Osteoblast (primary cell): ENCODE measurements at places on chromosomes 3 and 15. TPM values are rescaled to one million over a fixed set of nuclear protein-coding genes. Genes with fewer than 3 reads are reported as not detected.
A peak's percentile ranks its signal among the peaks of the same experiment; 100 is the strongest.

DNA sequence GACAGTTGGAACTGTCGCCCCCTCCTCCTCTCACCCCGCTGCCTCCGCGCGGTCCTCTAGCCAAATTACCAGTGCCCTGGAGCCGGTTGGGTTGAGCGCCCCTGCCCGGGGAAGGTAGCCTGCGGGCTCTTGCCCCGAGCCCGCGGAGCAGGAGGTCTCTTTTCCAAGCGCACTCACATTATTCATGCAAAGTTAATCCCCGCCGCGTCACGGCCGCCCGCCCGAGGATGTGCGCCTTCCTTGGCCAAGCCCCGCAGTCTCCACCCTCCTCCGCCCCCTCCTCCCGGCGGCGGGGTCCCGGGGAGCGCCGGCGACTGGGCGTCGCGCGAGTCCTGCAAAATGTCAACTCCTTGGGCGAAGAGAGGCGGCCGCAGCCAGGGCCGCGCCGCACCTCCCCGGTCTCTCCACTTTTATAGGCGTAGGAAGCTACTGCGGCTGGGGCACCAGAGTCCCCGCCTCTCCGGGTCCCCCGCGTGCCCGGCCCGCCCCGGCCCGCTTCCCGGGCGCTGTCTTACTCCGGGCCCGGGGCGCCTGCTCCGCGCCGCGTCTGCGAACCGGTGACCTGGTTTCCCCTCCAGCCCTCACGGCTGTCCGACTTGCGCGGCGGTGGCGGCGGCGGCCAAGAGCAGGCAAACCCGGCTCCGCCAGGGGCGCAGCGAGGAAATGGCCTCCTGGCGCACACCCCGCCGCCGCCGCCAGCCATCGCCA, at the start of gene THRB:
Gene THRB, minus strand, starts transcription at position 233 of the 708 bp plus-strand sequence.
- H3K27ac ChIP-seq = no peak within 1 kb of the TSS
- DNase-seq = peak; percentile 91
- H3K36me3 ChIP-seq = no peaks in the 10 kb centered on the region

DNA sequence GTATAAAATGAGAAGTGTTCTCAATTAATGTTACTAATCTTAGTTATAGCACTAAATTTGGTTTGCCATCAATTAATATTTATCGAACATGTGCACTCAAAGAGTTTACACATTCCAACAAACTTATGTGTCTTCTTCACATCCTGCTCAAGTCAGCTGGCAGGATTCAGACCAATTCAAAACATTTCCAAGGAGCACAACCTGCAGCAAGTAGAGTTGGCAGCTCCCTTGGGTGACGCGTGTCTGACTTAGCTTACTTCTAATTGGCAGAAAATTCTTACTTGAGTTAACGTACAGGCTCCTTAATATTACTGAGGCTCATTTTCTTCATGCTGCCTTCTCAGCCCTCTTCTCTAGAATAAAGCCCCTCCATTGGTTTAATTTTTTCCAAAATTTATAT, 110.4 kb upstream of the PFN2 start:
- no peak overlapping the region for H3K4me3 ChIP-seq
- H3K36me3 ChIP-seq = no peaks in the 10 kb centered on the region
- H3K27ac ChIP-seq = peak overlapping the region; percentile 99
- no peak for DNase-seq
- peaks cover 51% of the 10 kb centered on the region for H3K4me1 ChIP-seq

DNA sequence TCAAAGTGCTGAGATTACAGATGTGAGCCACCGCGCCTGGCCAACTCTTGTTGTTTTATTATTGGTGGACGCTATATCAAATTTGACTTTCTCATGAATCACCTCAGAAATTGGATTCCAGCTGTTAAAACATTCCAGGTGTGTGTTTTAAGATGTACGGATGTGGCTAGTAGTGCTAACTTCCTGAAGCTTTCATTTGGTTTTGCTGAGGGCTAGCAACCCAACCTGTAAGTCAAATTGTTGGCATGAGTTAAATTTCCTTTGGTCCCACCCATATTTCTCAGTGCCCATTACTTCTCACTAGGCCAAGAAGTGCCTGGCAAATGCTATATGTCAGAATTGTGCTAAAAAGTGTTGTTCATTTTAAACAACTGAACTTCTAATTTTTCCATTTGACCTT, 13.1 kb upstream of the KAT2B start:
- no peaks in the 10 kb centered on the region for H3K27me3 ChIP-seq
- H3K4me1 ChIP-seq = no peaks in the 10 kb centered on the region
- no peak overlapping the region for H3K27ac ChIP-seq
- DNase-seq = no peak
- no peak overlapping the region for H3K4me3 ChIP-seq

- DNase-seq = no peak
- no peaks in the 10 kb centered on the region for H3K36me3 ChIP-seq
- no peaks in the 10 kb centered on the region for H3K27me3 ChIP-seq
- H3K4me3 ChIP-seq = no peak overlapping the region
- H3K27ac ChIP-seq = peak overlapping the region; percentile 30
- H3K4me1 ChIP-seq = peaks cover 12% of the 10 kb centered on the region
Measured at GRCh38 chr15:70902107-70902506, 9.5 kb downstream of the LRRC49 start.

DNA sequence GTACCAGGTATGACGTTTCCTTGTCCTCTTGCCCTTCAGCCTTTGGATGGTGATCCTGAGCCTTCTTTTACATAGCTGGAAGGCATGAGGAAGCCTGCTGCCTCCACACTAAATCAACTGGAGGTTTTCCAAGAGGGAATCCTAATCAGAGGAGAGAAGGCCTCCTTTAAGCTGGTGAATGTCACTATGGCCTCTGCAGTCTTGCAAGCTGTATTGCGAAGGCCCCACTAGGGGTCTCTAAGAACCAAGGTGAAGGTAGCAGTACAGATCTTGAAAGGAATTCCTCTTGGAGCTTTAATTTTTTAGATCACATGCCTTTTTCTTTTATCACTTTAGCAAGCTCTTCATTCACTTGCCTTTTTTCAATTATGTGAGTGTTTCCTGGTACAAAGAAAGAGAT, 119.2 kb downstream of the GHSR start:
- peaks cover 6% of the 10 kb centered on the region for H3K4me1 ChIP-seq
- peaks cover 90% of the 10 kb centered on the region for H3K36me3 ChIP-seq
- H3K27ac ChIP-seq = no peak overlapping the region
- no peak overlapping the region for H3K4me3 ChIP-seq
- no peaks in the 10 kb centered on the region for H3K27me3 ChIP-seq
- peak; percentile 57 for DNase-seq

DNA sequence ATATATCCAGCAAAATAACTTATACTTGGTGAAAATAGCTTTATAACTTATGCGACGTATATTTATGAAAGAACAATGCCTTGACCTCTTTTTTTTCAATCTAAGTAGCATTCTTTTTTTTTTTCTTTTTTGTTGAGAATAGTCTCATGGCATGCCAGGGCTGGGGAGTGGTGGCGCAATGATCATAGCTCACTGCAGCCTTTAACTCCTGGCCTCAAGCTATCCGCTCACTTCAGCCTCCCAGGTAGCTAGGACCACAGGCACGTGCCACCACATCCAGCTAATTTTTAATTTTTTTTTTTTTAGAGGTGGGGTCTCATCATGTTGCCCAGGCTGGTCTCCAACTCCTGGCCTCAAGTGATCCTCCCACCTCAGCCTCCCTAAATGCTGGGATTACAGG, 43.5 kb downstream of the RAB8B start:
- H3K36me3 ChIP-seq = no peaks in the 10 kb centered on the region
- DNase-seq = no peak
- peak overlapping the region; percentile 98 for H3K27ac ChIP-seq
- no peaks in the 10 kb centered on the region for H3K27me3 ChIP-seq
- H3K4me1 ChIP-seq = peaks cover 52% of the 10 kb centered on the region
- no peak overlapping the region for H3K4me3 ChIP-seq

The WDR6 gene
- 74.3 and 98.4 TPM in 2 replicates for total RNA-seq

The LRRC34 gene
- 2.2 and 2.4 TPM in 2 replicates for total RNA-seq

The TRIM42 gene
- not detected in 2 replicates for total RNA-seq

The RPS17 gene
- 1,188 and 1,195 TPM in 2 replicates for total RNA-seq

The IGSF11 gene
- total RNA-seq = under 0.01 and 0.36 TPM in 2 replicates

The ACTRT3 gene
- total RNA-seq = 4.3 and 4.7 TPM in 2 replicates

The MESP1 gene
- under 0.01 TPM in 2 replicates for total RNA-seq
